NCI-H510A (cell line): ENCODE measurements at places on chromosomes 2 and 18.
A peak's percentile ranks its signal among the peaks of the same experiment; 100 is the strongest.

- no peak for DNase-seq
These were observed 27.5 kb downstream of the ARHGAP25 start for GRCh38 chr2:68762100-68762499.

- DNase-seq, result no peak
These were observed 290.3 kb upstream of the MMADHC start for GRCh38 chr2:149877913-149878312.

DNA sequence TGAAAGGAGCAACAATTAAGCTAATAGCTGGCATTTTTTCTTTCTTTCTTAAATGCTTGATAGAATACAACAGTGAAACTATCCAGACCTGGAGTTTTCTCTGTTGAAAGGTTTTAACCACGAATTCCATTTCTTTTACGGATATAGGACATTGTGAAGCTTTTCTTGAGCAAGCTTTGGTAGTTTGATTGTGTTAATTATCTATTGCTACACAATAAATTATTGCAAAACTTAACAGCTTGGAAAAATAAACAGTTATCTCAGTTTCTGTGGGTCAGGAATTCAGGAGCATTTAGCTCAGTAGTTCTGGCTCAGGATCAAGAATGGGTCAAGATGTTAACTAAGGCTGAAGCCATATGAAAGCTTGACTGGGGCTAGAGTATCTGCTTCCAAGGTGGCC is 11.7 kb downstream of the PHOSPHO2 start:
- no peak for DNase-seq

- DNase-seq, result no peak
These were observed 27.3 kb upstream of the MAL start for GRCh38 chr2:94997981-94998930.

DNA sequence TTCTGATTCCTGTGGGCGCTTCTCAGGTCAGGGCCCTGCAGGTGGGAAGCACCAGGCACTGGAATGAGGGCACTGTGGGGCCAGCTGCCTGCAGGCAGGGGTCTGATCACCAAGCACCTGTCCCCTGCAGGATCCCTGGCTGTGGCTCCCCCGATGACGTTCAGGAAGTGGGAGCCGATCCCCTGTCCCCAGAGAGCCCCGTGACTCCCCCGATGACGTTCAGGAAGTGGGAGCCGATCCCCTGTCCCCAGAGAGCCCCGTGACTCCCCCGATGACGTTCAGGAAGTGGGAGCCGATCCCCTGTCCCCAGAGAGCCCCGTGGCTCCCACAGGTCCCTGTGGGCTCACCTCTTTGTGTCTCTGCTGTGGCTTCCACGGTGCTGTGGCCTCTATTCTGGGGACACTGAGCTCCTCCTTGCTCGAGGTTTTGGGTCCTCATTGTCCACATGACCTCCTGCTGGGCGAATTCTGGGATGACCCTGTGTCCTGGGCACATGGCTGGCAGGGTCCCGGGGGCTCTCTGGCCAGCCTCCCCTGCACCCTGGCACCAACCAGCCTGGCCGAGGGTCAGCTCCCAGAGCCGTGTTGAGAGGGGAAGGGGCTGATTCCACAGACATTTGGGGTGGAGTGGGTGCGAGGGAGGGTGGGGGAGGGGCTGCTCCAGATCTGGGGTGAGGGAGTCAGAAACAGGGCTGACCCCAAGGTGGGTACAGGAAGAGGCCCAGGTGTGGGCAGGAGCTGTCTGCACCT is 4.8 kb downstream of the NEU4 start:
- no peak for DNase-seq

DNA sequence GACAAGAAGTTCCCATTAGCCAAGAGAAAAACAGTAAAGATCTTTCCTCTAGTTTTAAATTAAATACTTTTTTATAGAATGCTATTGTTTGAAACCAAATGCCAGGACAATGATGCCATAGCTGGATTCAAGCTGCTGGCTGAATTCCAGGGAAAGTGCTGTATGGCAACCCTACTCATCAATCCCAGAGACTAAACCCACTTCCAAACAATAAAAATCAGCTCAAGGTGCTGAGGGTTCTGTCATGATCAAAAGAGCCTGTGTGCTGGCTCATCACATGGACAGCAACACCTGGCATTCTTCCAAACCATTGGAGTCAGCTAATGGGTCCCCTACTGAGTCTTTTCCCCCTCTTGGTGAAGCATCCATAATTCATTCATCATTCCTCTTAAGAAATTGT is 53.7 kb upstream of the PARD3B start:
- DNase-seq, result peak; percentile 30

GRCh38 chr2:196046123-196046917 is 22.3 kb downstream of the DNAH7 start:
- peak; percentile 29 for DNase-seq

DNA sequence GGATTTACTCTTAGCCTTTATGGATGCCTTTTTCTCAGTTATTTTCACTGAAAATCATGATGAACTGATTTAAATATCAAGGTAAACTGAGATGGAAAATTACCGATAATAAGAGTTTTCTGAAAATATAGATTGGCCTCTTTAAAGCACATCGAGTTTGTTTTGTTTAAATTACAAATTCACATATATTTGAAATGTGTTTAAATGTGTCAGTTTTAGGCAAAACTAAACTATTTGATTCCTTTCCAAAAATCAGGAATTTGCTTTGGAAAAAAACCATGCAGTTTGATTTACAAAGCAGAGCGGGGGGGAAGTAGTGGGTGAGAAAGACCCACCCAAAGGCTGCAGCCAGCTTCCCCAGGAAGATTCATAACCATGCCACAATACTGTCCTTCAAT is 52.0 kb upstream of the EML4 start:
- no peak for DNase-seq

DNA sequence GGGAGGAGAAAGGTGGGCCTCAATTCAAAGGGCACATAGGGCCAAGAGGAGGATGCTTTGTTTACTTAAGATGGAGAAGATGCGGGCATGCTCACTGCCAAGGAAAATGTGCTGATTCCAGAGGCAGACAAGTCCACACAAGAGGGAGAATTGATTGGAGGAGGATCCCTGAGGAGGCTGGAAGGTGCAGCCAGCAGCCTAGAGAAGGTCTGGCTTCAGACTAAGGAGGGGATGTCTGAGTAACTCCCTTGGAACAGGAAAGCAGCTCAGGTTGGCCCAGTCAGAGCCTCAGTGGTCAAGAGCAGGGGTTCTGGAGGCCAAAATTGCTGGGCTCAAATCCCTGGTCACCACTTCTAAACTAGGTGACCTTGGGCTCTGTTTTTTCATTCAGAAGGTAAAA is 265.5 kb upstream of the NCKAP5 start:
- DNase-seq, result no peak

- no peak for DNase-seq
These were observed 20.7 kb downstream of the OSR1 start for GRCh38 chr2:19337742-19338141.

DNA sequence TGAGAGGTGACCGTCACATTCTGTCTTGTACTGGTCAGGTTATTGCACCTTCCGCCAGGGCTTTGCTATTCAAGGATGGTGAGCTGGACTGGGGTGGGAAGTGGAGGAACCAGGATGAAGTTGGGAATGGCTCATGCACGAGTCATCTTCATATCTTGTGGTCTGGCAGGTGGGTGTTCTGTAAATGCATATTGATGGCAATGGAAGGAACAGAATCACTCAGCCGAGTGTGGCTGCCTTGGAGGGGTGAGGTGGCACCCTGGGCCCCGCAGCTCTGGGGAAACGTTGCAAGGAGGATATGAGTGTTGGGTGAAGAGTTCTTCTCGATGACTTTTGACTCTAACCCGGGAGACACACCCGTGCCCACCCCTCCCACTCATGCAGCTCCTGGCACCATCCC is 1.2 kb downstream of the NEU2 start:
- DNase-seq, result no peak

DNA sequence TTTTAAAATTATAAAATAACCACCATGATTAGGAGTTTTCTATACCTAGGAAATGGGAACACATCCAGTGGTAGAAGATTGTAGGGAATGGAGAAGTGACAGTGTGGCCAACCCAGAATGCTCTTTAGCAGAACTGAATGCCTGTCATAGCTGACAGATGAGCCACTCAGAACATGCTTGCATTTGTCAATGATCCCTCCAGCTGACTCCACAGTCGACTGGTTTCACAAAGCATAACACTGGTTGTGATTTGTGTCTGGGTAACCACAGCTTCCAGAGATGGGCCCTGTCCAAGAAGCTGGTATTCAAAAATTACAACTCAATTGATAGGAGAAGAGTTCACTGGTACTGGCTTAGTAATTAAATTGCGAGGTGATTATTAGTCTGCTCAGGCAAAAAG is 9.0 kb upstream of the CTIF start:
- no peak for DNase-seq

DNA sequence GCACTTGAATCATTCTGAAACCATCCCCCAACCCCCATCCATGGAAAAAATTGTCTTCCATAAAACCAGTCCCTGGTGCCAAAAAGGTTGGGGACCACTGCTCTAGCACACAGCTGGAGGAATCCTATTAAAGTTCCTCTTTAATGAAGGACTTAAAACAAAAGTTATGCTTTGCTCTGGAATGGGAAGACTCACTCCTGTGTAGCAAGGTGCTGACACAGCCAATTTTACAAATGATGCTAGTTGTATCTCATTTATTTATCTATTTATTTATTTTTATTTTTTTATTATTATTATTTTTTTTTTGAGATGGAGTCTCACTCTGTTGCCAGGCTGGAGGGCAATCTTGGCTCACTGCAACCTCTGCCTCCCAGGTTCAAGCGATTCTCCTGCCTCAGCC is 58.9 kb upstream of the NDUFV2 start:
- DNase-seq, result no peak
